Mucosa of descending colon (tissue), 3 donors: ENCODE measurements at places on chromosomes 1 and 21.
A peak's percentile ranks its signal among the peaks of the same experiment; 100 is the strongest.

- DNase-seq: no peak
Observed at GRCh38 chr1:223852337-223852736, 6.6 kb upstream of the TP53BP2 start.

DNA sequence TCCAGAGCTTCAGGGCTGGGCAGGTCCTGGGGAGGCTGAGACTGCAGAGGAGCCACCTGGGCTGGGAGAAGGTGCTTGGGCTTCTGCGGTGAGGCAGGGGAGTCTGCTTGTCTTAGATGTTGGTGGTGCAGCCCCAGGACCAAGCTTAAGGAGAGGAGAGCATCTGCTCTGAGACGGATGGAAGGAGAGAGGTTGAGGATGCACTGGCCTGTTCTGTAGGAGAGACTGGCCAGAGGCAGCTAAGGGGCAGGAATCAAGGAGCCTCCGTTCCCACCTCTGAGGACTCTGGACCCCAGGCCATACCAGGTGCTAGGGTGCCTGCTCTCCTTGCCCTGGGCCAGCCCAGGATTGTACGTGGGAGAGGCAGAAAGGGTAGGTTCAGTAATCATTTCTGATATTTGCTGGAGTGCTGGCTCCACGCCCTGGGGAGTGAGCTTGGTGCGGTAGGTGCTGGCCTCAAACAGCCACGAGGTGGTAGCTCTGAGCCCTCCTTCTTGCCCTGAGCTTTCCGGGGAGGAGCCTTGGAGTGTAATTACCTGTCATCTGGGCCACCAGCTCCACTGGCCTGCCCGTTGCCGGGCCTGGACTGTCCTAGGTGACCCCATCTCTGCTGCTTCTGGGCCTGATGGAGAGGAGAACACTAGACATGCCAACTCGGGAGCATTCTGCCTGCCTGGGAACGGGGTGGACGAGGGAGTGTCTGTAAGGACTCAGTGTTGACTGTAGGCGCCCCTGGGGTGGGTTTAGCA, 9.3 kb downstream of the MYBPH start:
- DNase-seq: no peak

DNA sequence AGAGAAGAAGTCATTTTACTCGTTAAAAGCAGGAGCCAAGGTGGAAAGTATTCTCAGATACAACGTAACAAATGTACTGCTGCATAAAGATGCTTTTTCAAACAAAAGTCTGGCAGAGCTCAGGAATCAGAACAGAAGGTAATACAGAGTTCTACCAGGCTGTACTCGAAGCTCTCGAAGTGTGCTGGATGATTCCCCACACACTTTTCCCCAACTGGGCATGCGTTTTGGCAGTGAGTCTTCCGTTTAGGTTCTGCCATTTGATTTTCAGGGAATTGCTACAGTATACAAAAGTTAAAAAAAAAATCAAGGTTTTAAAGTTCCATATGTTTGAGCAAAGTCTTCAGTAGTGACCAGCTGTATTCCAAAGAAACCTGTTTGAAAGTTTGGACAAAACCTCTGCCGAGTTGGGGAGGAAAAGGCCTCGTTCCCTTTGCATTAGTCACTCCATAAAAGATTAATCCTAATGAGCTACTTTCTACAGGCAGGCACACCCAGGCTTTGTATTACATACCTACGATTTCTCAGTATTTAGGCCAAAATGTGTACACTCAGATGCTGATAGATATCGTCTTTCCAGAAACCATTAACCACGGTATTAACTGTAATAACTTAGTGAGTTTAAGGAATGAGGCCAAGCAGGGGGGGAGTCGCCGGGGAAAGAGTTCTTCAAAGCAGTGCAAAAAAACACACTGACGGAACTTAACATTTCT, 477.1 kb downstream of the LMO4 start:
- DNase-seq: no peak

- no peak for DNase-seq
Observed at GRCh38 chr1:113940365-113941244, 11.5 kb downstream of the HIPK1 start.

DNA sequence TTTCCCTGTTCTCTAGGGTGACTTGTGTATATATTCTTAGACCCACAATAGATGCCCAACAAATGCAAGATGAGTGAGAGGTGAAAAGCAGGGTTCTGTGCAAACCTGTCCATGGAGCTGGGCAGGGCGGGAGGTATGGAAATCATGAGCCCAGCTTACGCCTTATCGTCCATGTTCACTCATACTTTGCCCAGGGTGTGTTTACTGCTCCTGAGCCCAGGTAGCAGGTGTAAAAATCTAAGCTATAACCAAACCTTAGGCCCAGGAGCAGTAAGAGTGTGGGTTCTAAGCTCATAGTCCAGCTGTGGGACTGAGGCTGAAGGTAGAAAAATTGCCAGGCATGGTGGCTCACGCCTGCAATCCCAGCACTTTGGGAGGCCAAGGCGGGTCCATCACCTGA, 48.1 kb downstream of the CACNA1E start:
- DNase-seq: no peak

GRCh38 chr21:43958364-43959158, 53.5 kb upstream of the TRAPPC10 start:
- DNase-seq: no peak

- no peak for DNase-seq
Observed at GRCh38 chr1:200938955-200939354, 44.3 kb downstream of the INAVA start.

- no peak for DNase-seq
Observed at GRCh38 chr1:42340901-42341300, 5.9 kb upstream of the FOXJ3 start.

GRCh38 chr1:16289959-16290358, 53.0 kb upstream of the CPLANE2 start:
- no peak for DNase-seq

DNA sequence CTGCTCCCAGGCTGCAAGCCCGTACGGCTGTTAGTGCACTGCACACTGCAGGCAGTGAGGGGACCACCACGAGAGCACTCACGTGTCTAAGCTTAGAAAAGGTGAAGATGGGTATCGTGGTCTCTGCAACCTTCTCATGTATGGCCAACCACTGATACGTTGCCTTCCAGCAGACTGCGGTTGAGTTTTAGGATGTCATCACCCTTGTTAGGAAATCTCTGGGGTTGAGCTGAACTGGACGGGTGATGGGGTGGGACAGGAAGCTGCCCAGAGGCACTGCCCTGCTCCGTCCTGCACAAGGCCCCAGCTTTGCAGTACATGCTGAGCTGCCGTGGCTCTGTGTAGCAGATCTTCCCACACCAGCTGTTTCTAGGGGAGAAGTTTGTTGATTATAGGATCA, 43.3 kb downstream of the FAAP20 start:
- DNase-seq: no peak

DNA sequence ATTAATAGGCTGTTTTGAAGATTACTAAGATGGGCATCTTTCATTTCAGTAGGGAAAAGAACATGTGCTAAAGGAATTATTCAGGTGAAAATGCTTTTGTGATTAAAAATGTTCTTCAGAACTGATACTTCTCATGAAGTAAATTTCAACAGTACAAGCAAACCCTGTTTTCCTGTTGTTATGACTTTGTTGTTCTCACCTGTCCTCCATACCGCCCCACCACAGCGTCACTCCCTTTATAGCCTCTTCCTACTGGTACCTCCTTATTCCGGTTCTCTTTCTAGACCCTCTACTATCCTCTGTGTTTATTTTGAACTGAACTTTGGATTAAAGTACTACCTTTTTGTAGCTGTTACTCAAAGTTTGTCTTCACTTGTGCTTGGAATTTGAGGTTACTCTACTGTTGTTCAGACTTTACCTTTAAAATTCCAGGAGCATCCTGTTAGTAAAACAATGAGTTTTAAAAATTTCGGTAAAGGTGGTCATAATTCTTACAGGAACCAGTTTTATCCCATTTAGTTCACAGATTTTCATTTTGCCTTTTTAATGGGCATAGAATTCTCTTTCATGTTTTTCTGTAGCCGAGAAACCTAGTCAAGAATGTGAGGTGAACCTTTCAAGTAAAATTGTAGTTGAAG, 10.9 kb downstream of the CNST start:
- DNase-seq: no peak

- no peak for DNase-seq
Observed at GRCh38 chr1:111793923-111794322, 38.2 kb downstream of the DDX20 start.

DNA sequence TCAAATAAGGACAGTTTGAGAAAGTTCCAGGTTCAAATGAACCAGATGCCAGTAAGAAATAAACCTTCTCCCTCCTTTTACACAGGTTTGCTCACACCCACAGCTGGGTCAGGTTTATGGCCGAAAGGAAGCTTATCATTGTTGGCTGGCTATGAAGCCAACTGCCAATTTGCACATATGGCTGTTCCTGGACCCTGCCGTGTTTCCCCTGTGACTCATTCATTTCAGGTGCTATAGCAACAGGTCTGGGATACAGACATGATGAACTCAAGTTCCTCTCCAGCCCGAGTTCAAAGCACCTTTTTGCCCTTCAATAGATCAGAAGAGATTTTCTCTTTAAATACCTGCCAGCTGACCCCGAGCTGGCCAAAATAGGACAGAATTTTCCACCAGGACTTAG, 134.4 kb upstream of the SMYD2 start:
- peak; percentile 53 for DNase-seq
